ENCODE measurements at places on chromosomes 12 and 14. TPM values are rescaled to one million over a fixed set of nuclear protein-coding genes. Genes with fewer than 3 reads are reported as not detected.
A peak's percentile ranks its signal among the peaks of the same experiment; 100 is the strongest.

GRCh38 chr12:31408763-31409162 is 82.8 kb upstream of the SINHCAF start:
- no peak for DNase-seq

DNA sequence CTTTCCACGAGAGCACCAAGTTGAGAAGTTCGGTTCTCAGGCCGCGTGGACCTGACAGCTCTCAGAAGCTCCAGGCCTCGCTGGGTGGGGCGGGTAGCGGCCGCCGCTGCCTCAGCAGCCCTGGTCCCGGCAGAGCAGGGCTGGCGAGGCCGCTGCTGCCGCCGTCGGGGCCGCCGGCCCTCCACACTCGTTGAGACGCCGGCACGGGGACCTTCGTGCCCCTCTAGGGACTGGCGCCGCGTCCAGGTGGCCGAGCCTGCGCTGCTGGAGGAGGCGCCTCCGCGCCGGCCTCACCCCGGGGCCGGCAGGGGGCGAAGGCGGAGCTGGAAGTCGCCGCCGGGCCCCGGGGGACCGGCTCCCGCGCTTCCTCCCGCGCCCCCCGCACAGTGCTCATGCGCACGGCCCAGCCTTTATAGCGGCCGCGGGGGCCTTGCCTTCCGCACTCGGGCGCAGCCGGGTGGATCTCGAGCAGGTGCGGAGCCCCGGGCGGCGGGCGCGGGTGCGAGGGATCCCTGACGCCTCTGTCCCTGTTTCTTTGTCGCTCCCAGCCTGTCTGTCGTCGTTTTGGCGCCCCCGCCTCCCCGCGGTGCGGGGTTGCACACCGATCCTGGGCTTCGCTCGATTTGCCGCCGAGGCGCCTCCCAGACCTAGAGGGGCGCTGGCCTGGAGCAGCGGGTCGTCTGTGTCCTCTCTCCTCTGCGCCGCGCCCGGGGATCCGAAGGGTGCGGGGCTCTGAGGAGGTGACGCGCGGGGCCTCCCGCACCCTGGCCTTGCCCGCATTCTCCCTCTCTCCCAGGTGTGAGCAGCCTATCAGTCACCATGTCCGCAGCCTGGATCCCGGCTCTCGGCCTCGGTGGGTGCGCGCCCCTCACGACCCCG is at the start of gene COCH:
TSS of gene COCH (plus strand) at position 440 of the 879 bp plus-strand sequence. CDS start at position 820, 380 bp downstream.
- no peak for DNase-seq

- no peak for DNase-seq
Measured at GRCh38 chr12:68863109-68863770, 55.3 kb downstream of the MDM2 start.

- no peak for DNase-seq
Measured at GRCh38 chr14:77184396-77185092, 2.9 kb downstream of the TMEM63C start.

DNA sequence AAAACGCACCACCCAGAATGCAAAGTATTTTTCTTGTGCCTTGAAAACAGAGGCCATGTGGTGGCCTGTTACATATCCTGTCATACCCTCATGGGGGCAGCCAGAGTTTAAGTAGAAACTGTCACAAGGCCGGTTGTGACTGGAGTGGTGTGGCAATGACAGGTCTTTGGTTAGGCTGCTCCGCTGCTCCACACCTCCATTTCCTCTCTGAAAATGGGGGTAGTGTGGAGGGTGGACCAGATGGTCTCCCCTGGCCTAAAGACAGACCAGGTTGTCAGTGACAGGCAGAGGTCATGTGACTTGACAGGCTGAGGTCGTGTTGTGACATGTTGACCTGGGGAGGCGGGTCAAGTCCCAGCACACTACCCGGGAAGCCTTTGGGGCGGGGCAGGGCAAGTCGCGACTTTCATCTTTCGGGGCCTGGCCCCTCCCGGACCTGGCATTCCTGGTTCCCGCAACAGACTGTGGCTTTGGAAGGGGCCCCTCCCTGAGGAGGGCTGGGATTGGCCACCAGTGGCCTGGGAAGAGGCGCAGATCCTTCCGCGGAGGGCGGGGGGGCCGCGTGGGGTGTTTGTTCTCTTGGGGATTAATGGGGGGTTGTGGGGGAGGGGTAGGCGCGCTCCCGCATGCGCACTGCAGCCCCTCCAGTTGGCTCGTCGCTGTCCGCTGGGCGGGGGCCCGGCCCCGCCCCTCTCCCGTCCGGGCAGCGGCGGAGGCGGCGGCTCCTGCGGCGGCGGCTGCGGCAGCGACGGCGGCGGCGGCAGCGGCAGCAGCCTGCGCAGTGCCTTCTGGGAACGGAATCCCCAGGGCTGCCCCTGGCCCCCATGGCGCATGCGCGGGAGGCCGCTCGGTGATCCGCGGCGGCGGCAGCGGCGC is at the start of gene MBD6:
TSS of gene MBD6 (plus strand) at position 814 of the 876 bp plus-strand sequence. CDS start 1,480 bp downstream, outside the sequence.
- DNase-seq: peak; percentile 83

DNA sequence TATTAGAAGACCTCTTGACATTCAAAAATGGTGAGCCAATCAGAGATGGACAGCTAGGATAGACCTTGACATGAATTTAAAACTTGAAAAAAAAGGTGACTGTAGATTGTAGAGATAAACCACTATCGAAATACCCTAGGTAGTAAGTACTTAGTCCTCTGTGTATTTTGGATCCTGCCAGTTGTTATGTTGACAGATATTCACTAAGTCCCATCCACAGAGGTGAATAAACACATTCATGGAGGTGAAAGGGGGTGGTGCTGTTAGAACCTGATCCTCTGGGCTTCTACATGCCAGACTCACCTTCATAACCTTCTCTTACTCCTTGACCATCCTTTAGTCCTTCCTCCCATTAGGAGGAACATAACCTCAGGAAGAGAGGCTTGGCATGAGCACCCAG is 72.3 kb downstream of the OTX2 start:
- DNase-seq: no peak

GRCh38 chr12:52284562-52285171 is 6.7 kb downstream of the KRT81 start:
- no peak for DNase-seq

DNA sequence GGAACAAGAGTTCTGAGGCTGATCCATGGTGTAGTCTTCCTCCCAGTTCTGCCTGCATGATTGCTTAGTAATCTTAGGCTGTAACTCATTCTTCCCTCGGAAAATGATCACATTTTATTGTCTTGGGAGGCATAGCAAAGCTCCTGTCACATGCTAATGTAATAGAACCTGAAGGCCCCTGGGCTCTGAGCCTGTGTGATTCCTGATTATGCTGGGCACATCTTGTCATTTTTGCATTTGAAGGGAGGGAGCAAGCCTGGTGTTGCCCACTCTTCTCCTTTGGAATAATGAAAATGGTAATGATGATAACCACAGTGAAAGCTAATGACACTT is 215.4 kb downstream of the MSRB3 start:
- no peak for DNase-seq

GRCh38 chr12:71125949-71126348 is 31.9 kb downstream of the TSPAN8 start:
- no peak for DNase-seq

GRCh38 chr14:103286460-103286859 is 47.6 kb upstream of the EIF5 start:
- DNase-seq: no peak

DNA sequence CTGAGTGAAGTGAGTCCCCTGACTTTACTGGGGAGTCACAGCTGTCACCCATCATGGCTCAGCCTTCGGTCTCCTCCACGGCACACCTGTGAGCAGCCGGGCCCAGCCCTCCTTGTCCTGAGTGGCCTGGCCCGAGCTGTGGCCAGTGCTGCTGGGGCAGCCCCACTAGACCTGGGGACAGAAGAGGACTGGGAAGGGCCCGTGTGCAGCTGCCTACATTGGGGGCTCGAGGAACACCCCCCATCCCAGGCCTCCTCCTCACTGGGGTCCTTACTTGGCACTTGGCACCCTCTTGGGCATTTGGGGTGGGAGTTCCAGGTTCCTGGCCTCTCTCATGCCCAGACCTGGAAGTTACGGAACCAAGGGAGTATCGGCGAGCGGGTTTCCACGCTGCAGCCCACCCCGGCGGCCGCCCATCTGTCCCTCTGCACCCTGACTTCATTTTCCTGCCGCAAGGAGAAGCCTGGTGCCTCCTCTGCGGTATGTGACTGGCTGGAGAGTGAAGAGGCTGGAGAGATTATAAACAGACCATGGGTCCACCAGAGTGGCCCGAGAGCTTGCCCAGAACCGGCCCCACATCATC is 179.7 kb downstream of the KIF26A start:
- DNase-seq: no peak

GRCh38 chr14:64500088-64500487 is 3.5 kb downstream of the ZBTB25 start:
- DNase-seq: no peak

DNA sequence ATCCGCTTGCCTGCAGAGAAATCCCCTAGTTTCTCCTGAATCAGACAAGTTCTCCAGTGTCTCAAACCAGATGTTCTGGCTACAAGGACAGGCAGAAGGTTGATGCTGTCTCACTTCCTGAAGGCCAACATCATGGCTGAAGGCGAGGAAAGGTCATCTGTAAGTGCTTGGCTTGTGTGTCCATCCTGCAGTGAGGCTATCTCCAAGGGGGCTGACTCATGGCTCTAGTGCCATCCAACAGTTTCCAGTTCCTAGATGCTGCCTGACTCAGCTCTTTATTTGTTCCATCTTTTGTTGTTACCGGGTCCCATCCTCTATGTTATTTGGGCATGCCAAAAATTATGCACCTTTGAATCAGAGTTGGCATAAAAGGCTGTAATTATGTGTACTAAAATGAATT is 232.1 kb upstream of the TBX3 start:
- no peak for DNase-seq

GRCh38 chr14:99232714-99233214 is 39.2 kb downstream of the BCL11B start:
- DNase-seq: no peak

GRCh38 chr12:64128366-64128765 is 93.7 kb downstream of the KICS2 start:
- DNase-seq: no peak

- DNase-seq: peak; percentile 5
Measured at GRCh38 chr12:11228296-11228879, 41.1 kb downstream of the PRB3 start.

GRCh38 chr12:188910-189621 is 24.9 kb downstream of the SLC6A12 start:
- no peak for DNase-seq

- DNase-seq: no peak
Measured at GRCh38 chr12:106566771-106567170, 16.0 kb upstream of the RFX4 start.

DNA sequence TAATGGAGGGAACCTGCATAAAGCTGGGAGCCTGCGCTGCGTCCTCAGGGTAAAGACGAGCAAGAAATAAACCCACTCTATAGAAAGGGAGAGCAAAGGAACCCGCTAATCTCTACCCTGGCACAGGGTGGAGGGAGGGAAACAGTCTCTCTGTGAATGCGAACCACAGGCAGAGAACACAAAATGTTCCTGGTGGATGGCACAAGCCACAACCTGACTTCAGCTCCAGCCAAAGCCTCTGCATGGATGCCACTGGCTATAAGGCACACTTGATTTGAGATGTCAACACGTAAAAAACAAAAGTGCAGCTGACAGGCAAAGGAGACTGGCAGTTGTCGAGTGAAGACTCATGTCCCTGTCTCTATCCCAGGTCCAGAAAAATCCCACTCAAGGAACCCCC is 32.4 kb downstream of the CHGA start:
- no peak for DNase-seq

- no peak for DNase-seq
Measured at GRCh38 chr14:77125281-77125801, 16.2 kb downstream of the ZDHHC22 start.

- DNase-seq: peak; percentile 71
Measured at GRCh38 chr14:83975841-83976770, 1553.8 kb upstream of the FLRT2 start.

DNA sequence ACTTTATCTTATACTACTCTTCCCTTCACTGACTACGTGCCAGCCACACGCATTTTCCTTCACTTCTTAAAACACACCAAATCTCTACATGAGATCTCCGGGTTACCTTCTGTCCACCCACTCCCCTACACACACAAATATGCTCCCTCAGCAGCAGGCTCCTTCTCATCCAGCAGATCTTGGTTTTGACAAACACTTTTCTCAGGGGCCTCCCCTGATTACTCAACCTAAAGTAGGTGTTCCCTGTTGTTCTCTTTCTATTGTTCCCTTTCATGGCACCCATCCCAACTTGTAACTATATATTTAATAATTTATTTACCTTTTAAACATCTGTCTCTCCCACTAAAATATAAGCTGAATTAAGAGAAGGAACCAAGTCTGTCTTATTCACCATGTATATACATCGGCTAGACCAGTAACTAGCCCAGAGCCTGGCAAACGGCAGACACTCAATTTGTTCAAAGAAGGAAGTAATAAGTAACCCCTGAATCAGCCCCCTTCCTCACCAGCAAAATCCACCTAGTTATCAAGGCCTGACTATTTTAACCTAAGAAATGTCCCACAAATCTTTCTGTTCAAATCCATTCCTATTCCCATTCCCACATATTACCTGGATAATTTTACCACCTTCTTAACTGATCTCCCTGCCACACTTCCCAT is 2.7 kb downstream of the C2CD5 start:
- DNase-seq: no peak

DNA sequence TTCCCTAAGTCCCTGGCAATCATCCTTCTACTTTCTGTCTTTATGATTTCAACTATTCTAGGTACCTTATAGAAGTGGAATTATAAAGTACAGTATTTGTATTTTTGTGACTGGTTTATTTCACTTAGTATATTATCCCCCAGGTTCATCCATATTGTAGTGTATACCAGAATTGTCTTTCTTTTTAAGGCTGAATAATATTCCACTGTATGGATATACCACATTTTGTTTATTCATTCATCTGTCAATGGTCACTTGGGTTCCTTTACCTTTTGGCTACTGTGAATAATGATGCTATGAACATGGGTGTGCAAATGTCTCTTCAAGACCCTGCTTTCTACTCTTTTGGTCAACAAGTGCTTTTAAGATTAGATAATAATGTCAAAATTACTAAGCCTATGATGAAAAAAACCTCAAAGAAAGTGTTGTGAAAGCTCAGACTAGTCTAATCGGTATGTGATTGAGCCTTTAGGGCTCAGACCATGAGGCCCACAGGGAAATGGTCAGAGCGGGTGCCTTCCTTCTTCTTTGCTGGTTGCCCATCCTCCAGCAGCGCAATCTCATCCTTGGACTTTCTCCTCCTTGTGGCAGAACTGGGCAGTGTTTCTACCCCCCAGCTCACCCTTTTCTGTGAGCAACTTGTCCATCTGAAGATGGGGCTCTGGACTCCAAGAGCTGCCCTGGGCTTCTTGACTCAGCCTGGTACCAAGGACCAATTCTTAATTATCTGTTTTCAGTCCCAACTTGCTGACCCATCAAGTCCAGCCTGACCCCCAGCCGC is 105.4 kb downstream of the TTC8 start:
- no peak for DNase-seq

GRCh38 chr12:103742349-103742932 is 98.6 kb downstream of the NT5DC3 start:
- DNase-seq: no peak

The SPTB gene
- polyA plus RNA-seq: 11.1 TPM

The CELA1 gene
- not detected for polyA plus RNA-seq

The NRL gene
- polyA plus RNA-seq: 2.5 TPM

The GABARAPL1 gene
- 85.3 TPM for polyA plus RNA-seq

The GALNT4 gene
- 12.8 TPM for polyA plus RNA-seq

The TAS2R10 gene
- polyA plus RNA-seq: 2.0 TPM

The SLC2A14 gene
- polyA plus RNA-seq: 0.90 TPM

The SYT1 gene
- polyA plus RNA-seq: 17.0 TPM

The OR4E2 gene
- 0.03 TPM for polyA plus RNA-seq

The CIT gene
- 16.3 TPM for polyA plus RNA-seq

The APAF1 gene
- polyA plus RNA-seq: 37.5 TPM

The IFT81 gene
- polyA plus RNA-seq: 44.0 TPM

The OR9K2 gene
- not detected for polyA plus RNA-seq

The KRT6C gene
- not detected for polyA plus RNA-seq

The HNRNPA1 gene
- 3,695 TPM for polyA plus RNA-seq

The SPPL3 gene
- 93.7 TPM for polyA plus RNA-seq

The ITGA5 gene
- polyA plus RNA-seq: 50.6 TPM

The AQP5 gene
- polyA plus RNA-seq: 4.0 TPM
